PC-3 (cell line): ENCODE measurements at places on chromosomes 2 and 18. TPM values are rescaled to one million over a fixed set of nuclear protein-coding genes. Genes with fewer than 3 reads are reported as not detected.
A peak's percentile ranks its signal among the peaks of the same experiment; 100 is the strongest.

The NT5DC4 gene
- 0.04 TPM in 1 of 2 replicates, not detected in the other for total RNA-seq

The LRRTM1 gene
- total RNA-seq, result not detected in 2 replicates

GRCh38 chr2:133561045-133561852 lies 7.0 kb downstream of the NCKAP5 start:
- H3K27me3 ChIP-seq, result no peaks in the 10 kb centered on the region
- peak; percentile 81 for DNase-seq
- peak overlapping the region; percentile 67 for H3K27ac ChIP-seq
- no peaks in the 10 kb centered on the region for H3K36me3 ChIP-seq
- peaks cover 27% of the 10 kb centered on the region for H3K4me1 ChIP-seq
- H3K4me3 ChIP-seq, result no peak overlapping the region

DNA sequence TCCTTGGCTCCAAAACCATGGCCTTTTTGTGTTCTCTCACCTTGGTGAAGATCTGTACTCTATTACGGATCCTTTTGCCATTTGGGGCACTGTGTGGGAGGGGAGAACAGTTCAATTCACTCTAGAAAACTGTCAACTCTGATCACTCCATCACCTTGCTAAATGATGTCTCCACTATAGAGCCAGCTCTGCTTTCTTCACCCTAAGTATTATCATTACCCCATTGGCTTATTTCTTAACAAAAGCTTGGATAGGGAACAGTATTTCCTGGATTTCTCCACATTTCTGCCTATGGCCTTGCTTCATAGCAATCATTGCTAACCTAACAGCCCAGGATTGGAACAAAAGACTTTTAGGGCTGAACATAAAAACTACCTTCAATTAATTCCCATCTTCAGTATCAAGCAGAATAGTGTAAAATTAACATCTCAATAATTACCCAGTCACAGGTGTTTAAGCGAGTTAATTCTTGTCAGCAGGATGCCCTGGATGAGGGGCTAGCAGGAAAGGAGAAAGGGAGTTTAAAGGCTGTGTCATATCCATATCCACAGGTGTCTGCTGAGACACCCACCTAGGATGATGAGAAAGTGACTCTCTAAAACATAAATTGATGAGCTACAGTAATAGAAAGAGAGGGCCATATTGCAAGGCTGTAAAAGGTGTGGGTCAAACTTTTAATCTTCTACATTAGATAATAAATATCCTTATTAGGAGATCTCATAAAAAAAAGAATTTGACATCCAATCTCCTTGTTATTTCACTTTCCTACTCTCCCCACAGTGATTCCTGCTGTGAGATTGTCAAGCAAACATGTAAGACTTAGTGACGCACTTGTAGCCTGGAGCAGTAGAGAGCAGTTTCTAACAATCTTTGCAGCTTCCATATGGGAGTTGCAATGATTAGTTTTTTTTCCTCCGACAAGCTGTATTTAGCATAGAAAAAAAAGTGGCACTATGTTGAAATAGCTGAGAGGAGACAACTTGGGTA lies 589.5 kb upstream of the NXPH2 start:
- no peaks in the 10 kb centered on the region for H3K27me3 ChIP-seq
- H3K36me3 ChIP-seq, result no peaks in the 10 kb centered on the region
- H3K4me1 ChIP-seq, result 0 out of 2 replicates have a peak, but pooled peaks cover 5% of the 10 kb centered on the region
- H3K4me3 ChIP-seq, result no peak overlapping the region

DNA sequence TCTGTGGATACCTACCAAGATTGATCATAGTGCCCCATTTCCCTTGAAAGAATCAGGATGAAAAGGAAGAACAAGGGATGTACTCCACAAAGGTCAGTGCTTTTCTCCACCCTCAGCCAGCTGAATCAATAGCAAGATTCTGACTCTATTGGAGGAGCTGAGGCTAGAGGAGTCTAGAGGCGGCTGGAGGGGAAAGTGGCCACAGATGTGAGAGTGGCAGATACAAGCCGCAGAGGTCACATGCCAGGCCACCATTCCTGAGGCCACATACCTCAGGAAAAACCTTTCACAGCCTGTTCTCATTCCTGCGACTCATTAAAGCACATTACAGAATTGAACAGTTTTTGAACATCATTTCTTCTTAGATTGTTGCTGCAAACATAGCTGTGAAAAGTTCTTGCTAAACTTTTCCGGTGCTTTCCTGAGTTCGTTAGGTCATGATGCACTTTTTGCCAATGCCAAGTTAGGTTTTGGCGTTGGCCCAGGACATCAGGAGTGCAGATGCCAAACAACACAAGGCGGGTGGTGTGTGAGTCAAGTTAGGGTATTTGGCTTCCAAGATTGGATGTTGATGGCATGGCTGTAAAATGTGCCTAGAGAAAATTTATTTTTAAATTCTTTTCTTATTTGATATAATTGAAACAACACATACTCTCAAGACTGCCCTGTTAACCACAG lies 160.7 kb upstream of the SP5 start:
- H3K36me3 ChIP-seq, result no peaks in the 10 kb centered on the region
- no peak overlapping the region for H3K4me3 ChIP-seq
- peak; percentile 83 for DNase-seq
- peaks cover 11% of the 10 kb centered on the region for H3K4me1 ChIP-seq
- no peak overlapping the region for H3K27ac ChIP-seq

GRCh38 chr18:67007085-67007484 lies 403.2 kb upstream of the CDH19 start:
- no peaks in the 10 kb centered on the region for H3K27me3 ChIP-seq
- H3K4me3 ChIP-seq, result no peak overlapping the region
- DNase-seq, result no peak
- no peaks in the 10 kb centered on the region for H3K36me3 ChIP-seq

- H3K4me3 ChIP-seq, result no peak overlapping the region
- H3K4me1 ChIP-seq, result peaks cover 47% of the 10 kb centered on the region
- no peaks in the 10 kb centered on the region for H3K27me3 ChIP-seq
- no peak overlapping the region for H3K27ac ChIP-seq
- no peaks in the 10 kb centered on the region; the same call in 1 of the 2 replicates for H3K36me3 ChIP-seq
Measured at GRCh38 chr2:227479865-227480475, 8.0 kb downstream of the AGFG1 start.

DNA sequence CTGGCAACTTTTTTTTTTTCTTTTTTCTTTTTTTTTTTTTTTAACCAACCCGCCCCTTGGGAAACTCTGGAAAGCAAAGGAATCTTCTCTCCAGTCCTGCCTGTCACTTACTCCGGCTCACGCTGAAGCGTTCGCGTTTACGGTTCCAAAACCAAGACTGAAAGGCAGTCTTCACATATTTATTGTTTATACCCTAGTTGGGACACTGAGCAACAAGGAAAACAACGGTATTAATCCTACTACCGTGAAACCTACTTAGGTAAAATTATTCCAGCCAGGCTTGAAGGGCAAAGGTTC lies 125.4 kb downstream of the OSBPL1A start:
- peaks cover 50% of the 10 kb centered on the region for H3K4me1 ChIP-seq
- H3K27me3 ChIP-seq, result no peaks in the 10 kb centered on the region
- H3K27ac ChIP-seq, result peak overlapping the region; percentile 46

- no peaks in the 10 kb centered on the region for H3K36me3 ChIP-seq
- peaks cover 19% of the 10 kb centered on the region for H3K27me3 ChIP-seq
- H3K4me1 ChIP-seq, result peaks cover 35% of the 10 kb centered on the region
- DNase-seq, result peak; percentile 41
Measured at GRCh38 chr2:218962859-218963492, 3.5 kb downstream of the CDK5R2 start.

DNA sequence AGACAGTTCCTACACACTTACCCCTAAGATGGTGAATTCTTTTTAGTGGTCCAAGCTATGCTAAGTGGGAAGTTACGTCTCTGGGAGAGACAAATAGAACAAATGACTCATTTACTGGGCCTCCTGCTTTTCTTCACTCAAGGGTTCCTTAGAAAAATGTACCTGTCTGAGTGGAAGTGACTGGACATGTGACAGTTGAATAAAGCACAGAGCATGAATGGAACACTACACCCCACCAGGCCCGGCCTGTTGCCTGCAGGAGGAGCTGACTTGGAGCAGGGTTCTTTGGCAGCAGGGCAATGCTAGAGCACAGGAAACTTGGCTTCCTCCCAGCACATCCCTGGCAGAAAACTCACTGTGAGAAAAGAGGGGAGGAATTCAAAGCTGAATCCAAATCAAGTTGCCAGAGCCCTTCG lies 451.0 kb upstream of the SETBP1 start:
- no peak overlapping the region for H3K27ac ChIP-seq
- H3K4me3 ChIP-seq, result no peak overlapping the region
- peak; percentile 22 for DNase-seq
- peaks cover 8% of the 10 kb centered on the region; the same call in 1 of the 2 replicates for H3K4me1 ChIP-seq
- H3K27me3 ChIP-seq, result no peaks in the 10 kb centered on the region
- H3K36me3 ChIP-seq, result no peaks in the 10 kb centered on the region

DNA sequence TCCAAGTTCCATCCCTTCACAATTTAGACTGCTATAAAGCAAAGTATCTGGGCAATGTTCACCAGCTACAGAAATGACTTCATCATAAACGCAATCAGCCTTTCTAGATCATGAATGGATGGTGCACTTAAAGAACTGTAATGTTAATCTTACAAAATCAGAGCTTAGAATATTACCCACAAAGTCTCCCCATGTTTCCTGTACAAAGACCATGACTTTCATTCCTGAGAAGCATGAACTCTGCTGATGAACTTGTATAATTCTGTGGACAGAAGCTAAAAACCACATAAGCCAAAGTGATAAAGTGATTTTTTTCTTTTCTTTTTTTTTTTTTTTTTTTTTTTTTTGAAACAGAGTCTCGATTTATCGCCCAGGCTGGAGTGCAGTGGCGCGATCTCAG lies 53.3 kb downstream of the C1D start:
- no peak for DNase-seq
- no peaks in the 10 kb centered on the region for H3K27me3 ChIP-seq
- no peak overlapping the region for H3K4me3 ChIP-seq
- no peak overlapping the region for H3K27ac ChIP-seq
- no peaks in the 10 kb centered on the region for H3K36me3 ChIP-seq

DNA sequence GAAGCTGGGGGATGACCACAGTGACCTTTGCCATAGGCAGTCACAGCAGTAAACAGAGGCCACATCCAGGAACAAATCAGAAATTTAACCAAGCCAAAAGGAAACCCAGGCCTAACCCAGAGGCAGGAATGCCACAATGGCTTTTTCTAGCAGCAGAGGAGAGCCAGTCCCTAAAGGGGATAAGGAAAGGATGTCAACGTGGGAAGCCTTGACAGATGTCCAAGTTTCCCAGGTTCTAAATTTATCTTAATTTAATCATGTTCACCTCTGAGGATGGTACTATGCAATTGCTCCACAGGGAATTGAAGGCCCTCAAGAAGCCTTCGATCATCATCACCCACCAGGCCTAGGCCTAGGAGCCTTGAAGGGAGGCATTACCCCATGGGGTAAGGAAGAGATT lies 374.7 kb downstream of the TNS1 start:
- no peak overlapping the region for H3K27ac ChIP-seq
- H3K36me3 ChIP-seq, result no peaks in the 10 kb centered on the region
- DNase-seq, result no peak
- no peaks in the 10 kb centered on the region for H3K4me1 ChIP-seq
- no peak overlapping the region for H3K4me3 ChIP-seq

GRCh38 chr2:121360566-121361300 lies 75.7 kb upstream of the TFCP2L1 start:
- peaks cover 21% of the 10 kb centered on the region for H3K36me3 ChIP-seq
- DNase-seq, result peak; percentile 96
- no peaks in the 10 kb centered on the region for H3K27me3 ChIP-seq
- peaks cover 88% of the 10 kb centered on the region for H3K4me1 ChIP-seq
- peak overlapping the region; percentile 95 for H3K27ac ChIP-seq
- peak overlapping the region; percentile 32; the same call in 1 of the 2 replicates for H3K4me3 ChIP-seq

DNA sequence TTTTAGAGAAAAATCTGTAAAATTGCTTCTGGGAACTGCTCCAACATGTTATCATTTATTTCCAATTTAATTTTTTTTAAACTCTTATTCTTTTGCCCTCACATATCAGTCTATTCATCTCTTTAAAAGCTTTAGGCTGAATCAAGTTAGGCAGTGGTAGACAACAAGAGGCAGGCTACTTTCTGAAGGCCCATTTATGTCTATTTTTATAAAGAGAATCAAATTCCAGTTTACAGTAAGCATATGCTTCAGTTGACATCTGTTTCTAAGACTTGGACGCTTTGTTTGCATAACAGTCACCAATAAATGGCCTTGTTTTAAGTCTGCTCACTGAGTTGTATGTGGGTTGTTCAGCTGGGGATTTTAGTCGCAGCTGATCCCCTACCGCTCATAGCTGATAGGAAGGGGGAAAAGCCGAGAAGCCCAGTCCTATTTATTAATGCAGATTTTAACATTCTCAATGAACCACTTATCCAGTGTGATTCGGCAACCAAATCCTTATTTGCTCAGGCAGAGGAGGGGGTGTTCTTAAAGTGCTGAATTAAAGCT lies 260.4 kb upstream of the SIX3 start:
- no peaks in the 10 kb centered on the region for H3K36me3 ChIP-seq
- no peak overlapping the region for H3K4me3 ChIP-seq
- no peaks in the 10 kb centered on the region for H3K27me3 ChIP-seq

- no peaks in the 10 kb centered on the region for H3K4me1 ChIP-seq
- no peak overlapping the region for H3K27ac ChIP-seq
- no peaks in the 10 kb centered on the region for H3K36me3 ChIP-seq
- no peaks in the 10 kb centered on the region for H3K27me3 ChIP-seq
Measured at GRCh38 chr18:39845631-39846030, 2109.4 kb upstream of the PIK3C3 start.

DNA sequence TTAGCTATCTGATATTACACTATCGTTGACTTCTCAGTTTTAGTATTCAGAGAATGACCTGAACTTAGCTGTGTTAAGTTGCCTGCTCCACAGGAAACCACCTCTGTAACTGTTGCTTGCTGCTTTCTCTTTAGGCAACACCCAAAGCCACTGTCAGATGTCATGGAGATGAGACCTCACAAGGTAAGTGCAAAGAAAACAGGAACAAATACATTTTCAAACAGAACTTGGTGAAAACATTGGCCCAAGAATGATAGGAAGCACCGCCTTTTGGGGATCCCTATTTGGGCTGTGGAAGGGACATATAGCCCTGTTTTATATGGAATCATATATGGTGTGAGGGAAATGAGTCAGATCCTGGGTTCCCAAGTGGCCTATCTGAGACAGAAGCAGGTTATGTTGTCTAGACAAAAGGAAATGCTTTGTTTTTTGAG lies 143.4 kb downstream of the UBE2E3 start:
- H3K36me3 ChIP-seq, result no peaks in the 10 kb centered on the region
- no peak overlapping the region for H3K4me3 ChIP-seq
- H3K27ac ChIP-seq, result no peak overlapping the region
- no peaks in the 10 kb centered on the region for H3K27me3 ChIP-seq
- no peak for DNase-seq
- H3K4me1 ChIP-seq, result peaks cover 22% of the 10 kb centered on the region

DNA sequence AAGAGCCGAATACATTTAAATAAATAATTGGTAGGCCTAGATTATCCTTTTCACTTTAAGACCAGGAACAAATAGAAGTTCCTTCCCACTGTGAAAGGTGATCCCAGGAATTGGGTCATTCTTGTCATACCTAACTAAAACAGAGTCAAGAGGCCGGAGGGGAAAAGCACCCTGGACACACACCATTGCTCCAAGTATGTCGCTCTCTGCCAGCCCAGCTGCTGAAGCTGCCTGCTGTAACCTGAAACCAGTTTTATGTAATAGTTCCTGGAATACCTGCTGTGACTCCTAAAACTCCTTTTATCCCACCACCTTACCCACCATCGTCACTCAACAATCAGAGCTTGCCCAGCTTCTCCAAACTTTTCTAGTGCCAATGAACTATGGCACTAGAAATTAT lies 217.1 kb downstream of the PTPRM start:
- DNase-seq, result no peak
- no peak overlapping the region for H3K27ac ChIP-seq
- H3K36me3 ChIP-seq, result no peaks in the 10 kb centered on the region
- no peaks in the 10 kb centered on the region for H3K27me3 ChIP-seq

GRCh38 chr2:127818241-127818640 lies 7.3 kb upstream of the WDR33 start:
- H3K27ac ChIP-seq, result no peak overlapping the region
- no peak for DNase-seq
- no peak overlapping the region for H3K4me3 ChIP-seq
- no peaks in the 10 kb centered on the region for H3K27me3 ChIP-seq
- H3K36me3 ChIP-seq, result no peaks in the 10 kb centered on the region
